Foreskin keratinocyte (primary cell): ENCODE measurements at places on chromosomes 6 and 20. TPM values are rescaled to one million over a fixed set of nuclear protein-coding genes. Genes with fewer than 3 reads are reported as not detected.

DNA sequence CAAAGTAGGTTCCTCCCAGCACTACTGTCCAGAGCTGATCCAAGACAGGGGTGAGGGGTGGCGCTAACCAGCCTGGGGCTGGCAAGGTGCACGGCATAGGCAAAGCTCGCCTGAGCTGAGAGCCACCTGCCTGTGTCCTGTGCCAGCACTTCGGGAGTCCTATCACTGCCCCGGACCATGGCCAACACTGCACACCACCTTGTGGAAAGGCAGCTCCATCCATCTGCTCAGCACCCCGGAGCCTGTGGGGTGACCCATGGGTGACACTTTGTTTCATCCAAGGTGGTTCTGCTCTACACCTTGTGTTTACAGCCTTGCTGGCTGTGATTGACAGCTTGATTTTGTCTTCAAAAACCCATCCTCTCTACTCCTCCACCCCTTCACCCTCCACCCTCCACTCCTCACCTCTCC lies 32.9 kb upstream of the GATA5 start:
- no peak for DNase-seq

- DNase-seq, result no peak
Measured at GRCh38 chr20:32977281-32978008, 26.8 kb downstream of the SUN5 start.

GRCh38 chr6:21438986-21439352 lies 154.6 kb upstream of the SOX4 start:
- no peak for DNase-seq

KIAA0408 gene
- total RNA-seq, result 0.03 TPM in 1 of 2 replicates, not detected in the other

CDSN gene
- 0.88 and 1.3 TPM in 2 replicates for total RNA-seq

DNA sequence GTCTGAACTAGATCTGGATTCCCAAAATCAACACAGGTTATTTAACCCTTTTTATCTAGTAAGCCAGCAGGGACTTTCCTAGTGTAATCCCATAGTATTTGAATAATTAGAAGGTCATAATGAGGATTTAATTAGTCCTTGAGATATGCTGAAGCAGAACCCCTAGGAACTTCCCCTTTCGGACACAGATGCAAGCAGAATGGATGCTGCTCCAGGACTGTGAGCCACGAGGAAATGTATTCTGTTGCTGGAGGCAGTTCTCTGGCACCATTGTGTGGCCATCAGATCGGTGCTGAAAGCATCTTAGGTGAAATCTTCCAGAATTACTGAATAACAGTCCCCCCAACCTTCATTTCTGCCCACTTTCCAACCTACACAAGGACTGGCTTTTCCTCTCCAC lies 206.9 kb downstream of the TMEM242 start:
- no peak for DNase-seq
